Right cardiac atrium (tissue), 5 donors: ENCODE measurements at places on chromosomes 11 and 22.

- no peak for DNase-seq
Measured at GRCh38 chr11:73946798-73947458, 3.9 kb upstream of the DNAJB13 start.

DNA sequence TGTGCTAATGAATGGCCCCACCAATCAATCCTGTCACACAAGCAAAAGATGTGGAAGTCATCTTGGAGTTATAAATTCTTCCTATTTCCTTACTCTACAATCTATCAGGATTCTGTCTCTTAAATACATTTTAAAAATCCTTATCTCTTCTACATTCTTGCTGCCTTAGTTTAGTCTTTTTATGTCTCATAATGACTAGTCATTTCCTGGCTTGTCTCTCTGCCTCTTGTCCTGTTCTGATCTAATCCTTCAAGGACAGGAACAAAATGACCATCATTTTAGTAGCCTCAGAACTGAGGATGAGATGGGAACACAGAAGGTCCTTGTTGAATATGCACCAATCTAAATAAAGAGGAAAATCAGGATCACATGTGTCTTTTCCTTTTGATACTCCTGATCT lies 56.6 kb upstream of the LIN7C start:
- DNase-seq, result no peak

DNA sequence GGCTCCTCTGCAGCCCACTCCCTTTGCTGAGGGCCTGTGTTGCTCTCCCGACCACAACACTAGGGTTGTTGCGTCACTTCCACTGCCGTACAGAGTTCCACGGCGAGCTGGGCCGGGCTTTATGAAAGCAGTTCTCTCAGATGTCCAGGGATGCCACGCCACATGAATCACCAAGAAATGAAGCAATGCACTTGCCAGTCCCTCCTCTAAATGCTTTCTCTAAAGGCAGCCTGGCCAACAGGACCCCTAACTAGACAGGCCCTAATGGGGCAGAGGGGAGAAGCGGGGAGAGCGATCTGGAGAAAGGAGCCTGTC lies 188.7 kb downstream of the CTTN start:
- no peak for DNase-seq

DNA sequence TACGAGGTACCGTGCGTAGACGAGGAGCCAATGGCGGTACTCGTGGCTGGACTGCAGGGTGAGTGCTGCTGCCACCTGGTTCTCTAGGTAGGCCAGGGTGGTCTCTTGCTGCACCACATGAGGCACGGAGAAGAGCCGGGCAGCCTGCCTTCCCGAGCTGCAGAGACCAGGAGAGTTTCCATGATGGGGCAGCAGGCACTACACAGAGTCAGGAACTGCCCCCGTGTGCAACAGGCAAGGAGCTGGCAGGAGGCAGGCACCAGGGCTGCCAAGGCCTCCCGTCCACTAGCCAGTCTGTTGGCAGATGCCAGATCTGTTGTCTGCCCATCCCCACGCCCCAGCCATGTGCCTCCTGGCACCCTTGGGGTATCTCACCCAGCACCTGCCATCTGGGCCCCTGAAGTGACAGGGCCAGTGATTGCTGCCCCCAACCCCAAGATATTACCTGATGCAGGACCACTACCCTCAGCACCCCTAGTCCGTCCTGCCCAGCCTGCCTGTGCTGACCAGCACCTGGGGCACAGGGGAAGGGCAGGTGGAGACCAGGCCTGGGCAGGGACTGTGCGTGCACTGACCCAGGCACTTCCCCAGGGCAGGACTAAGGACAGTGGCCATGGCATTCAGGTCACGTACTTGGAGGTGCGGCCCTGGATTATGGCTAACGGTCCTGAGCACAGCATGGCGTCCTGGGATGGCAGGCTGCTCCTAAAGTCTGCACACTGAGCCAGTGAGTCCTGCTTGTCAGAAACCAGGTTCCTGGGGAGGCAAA lies 62.0 kb upstream of the CLTCL1 start:
- DNase-seq, result no peak
